ENCODE measurements at places on chromosomes 11 and 22.

- no peak for DNase-seq
Observed at GRCh38 chr11:61454520-61454919, 24.6 kb downstream of the SDHAF2 start.

DNA sequence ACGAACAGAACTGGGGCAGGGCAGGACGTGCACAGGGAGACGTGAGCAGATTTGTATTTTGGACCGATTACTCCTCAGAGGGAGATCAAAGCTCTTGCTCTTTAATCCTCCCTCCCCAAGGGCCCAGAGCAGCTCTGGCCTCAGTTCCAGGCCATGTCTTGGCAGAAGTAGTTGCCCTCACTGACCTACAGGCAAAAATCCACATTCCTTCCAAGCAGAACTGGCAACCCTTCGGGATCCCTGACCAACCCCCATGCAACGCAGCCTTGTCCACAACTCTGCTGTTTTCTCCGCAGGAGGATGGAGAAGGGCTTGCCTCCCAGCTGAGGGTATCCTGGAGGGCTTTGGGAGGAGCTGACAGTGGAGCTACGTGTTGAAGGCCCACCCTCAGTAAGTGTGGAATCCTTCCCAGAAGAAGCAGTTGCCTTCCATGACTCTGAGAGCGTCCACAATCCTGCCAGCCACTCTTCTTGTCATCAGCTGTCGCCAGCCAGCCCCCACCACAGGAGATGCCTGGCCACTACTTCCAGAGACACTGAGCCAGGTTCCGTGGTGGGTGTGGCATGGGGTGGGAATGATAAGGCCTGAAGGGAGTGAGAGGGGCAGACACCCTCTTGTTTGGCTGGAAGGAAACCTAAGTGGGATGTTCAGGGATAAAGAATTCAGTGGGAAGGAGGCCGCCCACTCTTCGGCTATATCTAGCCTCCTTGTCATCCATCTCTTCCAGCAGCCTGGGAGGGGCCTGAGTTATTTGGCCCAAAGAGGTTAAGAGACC lies 68.1 kb downstream of the PDE2A start:
- no peak for DNase-seq

DNA sequence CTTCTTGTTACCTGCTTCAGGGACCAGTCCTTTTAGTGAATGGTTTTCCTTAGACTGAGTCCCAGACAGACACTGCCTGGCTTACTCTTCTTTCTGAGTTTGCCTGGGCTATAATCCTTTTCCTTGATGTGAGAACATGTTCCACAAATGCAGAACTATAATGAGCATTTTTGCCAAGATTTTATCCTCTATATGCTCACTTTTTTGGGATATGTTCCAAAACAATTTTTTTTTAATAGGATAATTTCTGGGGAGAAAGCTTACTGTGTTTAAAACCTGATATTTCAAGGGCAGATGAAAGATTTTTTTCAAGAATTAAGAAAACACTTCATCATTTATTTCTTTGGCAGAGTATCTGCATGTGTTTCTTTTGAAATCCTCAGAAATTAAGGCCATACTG lies 110.0 kb upstream of the TENM4 start:
- DNase-seq = no peak

DNA sequence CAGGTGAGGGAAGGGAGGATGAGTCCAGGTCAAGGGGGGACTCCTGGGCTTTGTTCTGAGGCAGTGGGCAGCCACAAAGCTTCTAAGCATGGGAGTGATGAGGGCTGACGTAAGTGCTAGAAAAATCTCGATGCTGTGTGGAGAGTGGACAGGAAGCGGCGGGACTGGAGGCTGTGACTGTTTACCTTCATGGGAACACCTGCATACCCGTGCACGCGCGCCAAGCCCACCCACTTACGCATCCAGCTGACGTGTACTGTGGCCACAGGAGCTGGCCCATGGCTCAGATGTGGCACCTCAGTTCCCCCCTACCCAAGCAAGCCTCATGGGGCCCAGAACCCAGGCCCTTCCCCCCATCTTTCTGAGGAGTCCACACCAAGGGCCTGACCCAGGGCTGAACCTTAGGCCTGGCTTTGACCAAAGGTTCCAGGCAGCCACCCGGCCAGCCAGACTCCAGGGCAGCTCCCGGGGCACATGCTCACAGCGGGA lies 14.0 kb downstream of the MYRF start:
- no peak for DNase-seq

DNA sequence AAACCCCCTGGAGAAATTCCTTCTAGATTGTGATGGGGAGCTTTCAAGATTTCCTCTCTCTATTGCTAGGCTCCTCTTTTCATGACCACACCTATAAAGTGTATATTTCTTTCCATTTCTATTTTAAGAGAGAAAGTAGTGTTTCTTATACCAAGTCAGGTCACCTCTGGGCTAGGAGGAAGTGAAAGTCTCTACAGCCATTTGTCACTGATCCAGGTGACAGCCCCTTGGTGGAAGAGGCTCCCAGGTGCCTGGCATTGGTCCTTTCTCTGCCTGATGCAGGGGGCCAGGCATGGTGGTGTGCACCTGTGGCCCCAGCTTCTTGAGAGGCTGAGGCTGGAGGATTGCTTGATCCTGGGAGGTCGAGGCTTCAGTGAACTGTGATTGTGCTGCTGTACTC lies 64.7 kb downstream of the DHCR7 start:
- DNase-seq = peak; percentile 13

DNA sequence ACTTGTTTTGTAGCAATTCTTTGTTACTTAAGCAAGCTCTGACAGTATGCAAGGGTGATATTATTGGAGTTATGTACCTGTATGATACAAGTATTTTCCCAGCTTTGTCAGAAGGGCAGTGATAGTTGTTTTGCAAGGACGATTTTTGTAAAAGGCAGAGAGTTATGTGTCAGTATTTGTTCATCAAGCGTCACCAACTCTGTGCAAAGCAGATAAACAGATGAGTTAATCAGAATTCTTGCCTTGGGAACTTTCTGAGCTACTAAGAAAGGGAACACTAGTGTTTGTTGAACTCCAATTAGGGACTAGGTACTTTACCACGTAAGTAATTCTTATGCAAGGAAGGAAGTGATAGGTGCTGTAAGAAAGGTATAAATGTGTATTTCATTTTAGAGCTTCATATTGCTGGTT lies 1.4 kb downstream of the USP47 start:
- DNase-seq = peak; percentile 8

DNA sequence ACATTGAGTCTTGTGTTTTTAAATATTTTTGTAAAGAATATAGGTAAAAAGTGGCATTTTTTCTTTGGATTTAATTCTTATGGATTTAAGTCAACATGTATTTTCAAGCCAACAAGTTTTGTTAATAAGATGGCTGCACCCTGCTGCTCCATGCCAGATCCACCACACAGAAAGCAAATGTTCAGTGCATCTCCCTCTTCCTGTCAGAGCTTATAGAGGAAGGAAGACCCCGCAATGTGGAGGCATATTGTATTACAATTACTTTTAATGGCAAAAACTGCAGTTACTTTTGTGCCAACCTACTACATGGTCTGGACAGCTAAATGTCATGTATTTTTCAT lies 333 bp upstream of the CD3E start:
- DNase-seq = no peak

DNA sequence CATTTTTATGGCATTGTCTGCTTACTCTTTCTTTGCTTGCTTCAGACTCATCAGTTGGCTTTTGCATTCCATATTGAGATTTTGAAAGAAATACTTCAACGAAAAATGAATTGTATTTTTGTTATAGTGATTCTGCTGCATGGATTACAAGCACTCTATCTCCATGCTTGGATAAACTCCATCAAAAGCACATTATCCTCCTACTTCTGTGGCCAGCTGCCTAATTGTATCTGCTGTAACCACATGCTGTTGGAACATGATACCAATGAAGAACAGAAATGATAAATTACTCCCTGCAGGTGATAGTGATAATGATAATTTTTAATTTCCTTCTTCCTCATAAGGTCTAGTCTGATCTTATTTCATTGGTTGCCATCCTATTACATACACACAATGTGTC lies 100.8 kb downstream of the PRMT3 start:
- no peak for DNase-seq

GRCh38 chr11:48083421-48083820 lies 103.1 kb downstream of the PTPRJ start:
- no peak for DNase-seq

Data from stimulated activated naive B cell treated with anti-CD40 and anti-IgM and Interleukin-4, amounts not matched to agents 10 μg/mL and 1 μg/mL and 100 μg/mL, for 72 hours (primary cell).